ENCODE measurements at places on chromosomes 13 and 19. TPM values are rescaled to one million over a fixed set of nuclear protein-coding genes. Genes with fewer than 3 reads are reported as not detected.

DNA sequence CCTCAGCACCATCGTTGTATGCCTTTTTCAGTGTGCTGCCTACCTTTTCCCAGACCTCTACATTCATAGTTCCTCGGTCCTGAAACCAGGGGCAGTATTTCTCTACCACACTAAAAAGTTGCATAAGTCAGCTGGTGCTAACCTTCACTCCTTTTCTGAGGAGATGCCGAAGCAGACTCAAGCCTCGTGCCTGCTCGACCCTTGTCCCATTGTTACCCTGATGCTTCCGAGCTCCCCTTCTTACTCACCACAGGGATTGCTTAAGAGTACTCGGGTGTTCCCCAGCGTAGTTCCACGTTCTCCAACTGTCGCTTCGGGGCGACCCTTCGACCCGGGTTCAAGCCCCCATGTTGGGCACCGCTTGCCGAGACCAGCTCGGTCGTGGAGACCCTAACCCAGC, 19.0 kb upstream of the IL17D start:
- H3K4me3 ChIP-seq = no peak overlapping the region
- H3K27ac ChIP-seq = peak overlapping the region; percentile 79
- DNase-seq = no peak
- no peaks in the 10 kb centered on the region for H3K27me3 ChIP-seq
- H3K4me1 ChIP-seq = peaks cover 25% of the 10 kb centered on the region

DNA sequence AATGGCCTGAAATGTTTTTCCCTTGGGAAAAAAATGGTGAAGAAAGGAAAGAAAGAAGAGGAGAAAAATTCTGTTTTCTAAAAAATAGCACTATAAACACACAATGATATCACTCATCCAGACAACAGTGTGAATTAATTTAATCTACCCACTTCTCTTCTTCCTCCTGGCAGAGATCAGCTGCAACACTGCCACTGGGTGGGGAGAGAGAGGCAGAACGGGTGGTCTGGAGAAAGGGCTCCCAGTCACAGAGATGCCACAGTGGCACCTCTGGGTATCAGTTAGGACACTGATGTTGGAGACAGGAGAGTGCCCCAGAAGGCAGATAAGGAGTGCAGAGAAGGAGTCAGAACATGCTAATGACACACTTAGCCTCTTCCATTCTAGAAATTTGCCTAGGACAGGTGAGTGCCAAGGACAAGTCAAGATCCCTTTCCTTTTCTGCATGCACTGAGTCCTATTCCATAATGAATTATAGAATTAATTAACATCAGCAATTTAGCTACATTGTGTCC, 168.6 kb downstream of the SUCLA2 start:
- no peak for DNase-seq
- peaks cover 2% of the 10 kb centered on the region for H3K4me1 ChIP-seq
- no peaks in the 10 kb centered on the region for H3K27me3 ChIP-seq
- no peaks in the 10 kb centered on the region for H3K36me3 ChIP-seq

DNA sequence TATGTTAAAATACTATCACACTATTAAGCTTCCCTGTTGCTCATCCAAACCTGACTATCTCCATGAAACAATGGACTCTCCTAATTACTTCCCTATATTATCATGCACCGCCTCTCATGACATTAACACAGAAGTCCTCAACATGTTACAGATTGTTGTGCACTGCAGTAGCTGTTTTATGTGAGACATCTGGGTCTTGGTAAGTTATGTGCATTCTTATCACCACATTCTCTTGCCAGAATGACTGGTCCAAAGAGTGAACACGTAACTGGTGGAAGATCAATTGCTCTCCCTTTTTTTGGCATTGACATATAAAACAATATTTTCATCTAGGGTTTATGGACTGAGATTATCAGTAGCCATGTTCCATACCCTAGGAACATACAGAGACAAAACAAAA, 59.4 kb downstream of the POSTN start:
- H3K27ac ChIP-seq = no peak overlapping the region
- H3K27me3 ChIP-seq = no peaks in the 10 kb centered on the region
- no peaks in the 10 kb centered on the region for H3K4me1 ChIP-seq
- H3K4me3 ChIP-seq = no peak overlapping the region

- peaks cover 51% of the 10 kb centered on the region for H3K4me1 ChIP-seq
- peak overlapping the region; percentile 96 for H3K4me3 ChIP-seq
- DNase-seq = peak; percentile 33
- H3K27me3 ChIP-seq = no peaks in the 10 kb centered on the region
- peaks cover 2% of the 10 kb centered on the region for H3K36me3 ChIP-seq
These were observed 757 bp downstream of the EGLN2 start for GRCh38 chr19:40799558-40800338.

GRCh38 chr13:101332583-101332982, 83.7 kb downstream of the NALCN start:
- H3K4me3 ChIP-seq = no peak overlapping the region
- H3K4me1 ChIP-seq = peaks cover 18% of the 10 kb centered on the region
- H3K27me3 ChIP-seq = no peaks in the 10 kb centered on the region
- H3K27ac ChIP-seq = no peak overlapping the region

GRCh38 chr19:47651691-47652090, 42.8 kb downstream of the BICRA start:
- no peak overlapping the region for H3K27ac ChIP-seq
- no peaks in the 10 kb centered on the region for H3K27me3 ChIP-seq
- H3K36me3 ChIP-seq = peaks cover 35% of the 10 kb centered on the region

- H3K4me3 ChIP-seq = no peak overlapping the region
- H3K27me3 ChIP-seq = no peaks in the 10 kb centered on the region
- peaks cover 34% of the 10 kb centered on the region for H3K4me1 ChIP-seq
- H3K36me3 ChIP-seq = no peaks in the 10 kb centered on the region
These were observed 81.5 kb upstream of the MBNL2 start for GRCh38 chr13:97140611-97141010.

DNA sequence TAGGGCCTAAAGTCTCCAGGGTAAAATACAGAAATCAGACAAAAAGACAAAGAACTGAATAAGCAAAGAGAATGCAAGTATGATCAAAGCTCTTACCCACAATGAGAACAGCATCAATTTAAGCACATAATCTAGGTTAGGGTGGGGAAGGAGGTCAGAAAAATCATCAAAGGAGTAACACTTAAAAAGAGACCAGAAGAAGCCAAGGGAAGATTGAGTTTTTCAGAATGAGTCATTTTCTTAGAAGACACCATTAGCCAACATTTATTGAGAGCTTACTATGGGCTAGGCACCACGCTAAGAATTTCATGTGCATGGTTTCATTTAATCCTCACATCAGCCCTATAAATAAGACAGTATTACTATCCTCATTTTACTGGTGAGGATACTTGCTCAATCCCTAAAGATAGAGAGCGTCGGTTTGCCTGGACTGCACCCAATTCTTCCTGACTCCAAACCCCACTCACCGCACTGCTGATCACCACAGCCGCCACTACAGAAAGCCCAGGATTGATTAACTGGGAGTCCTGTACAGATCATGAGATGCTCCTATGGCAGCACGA, 1.7 kb upstream of the SHISA2 start:
- peak overlapping the region; percentile 6 for H3K4me3 ChIP-seq
- peaks cover 15% of the 10 kb centered on the region for H3K4me1 ChIP-seq
- no peak overlapping the region for H3K27ac ChIP-seq

GRCh38 chr19:11989112-11989456, 24.2 kb downstream of the ZNF763 start:
- no peak for DNase-seq
- H3K27ac ChIP-seq = no peak overlapping the region
- peaks cover 28% of the 10 kb centered on the region for H3K36me3 ChIP-seq

VSIG10L gene
- total RNA-seq = 3.5 TPM

XPO4 gene
- total RNA-seq = 26.5 TPM

ZNF556 gene
- total RNA-seq = 0.05 TPM
